ENCODE measurements at places on chromosomes 1 and 21.

GRCh38 chr1:53260631-53261247 is 22.4 kb upstream of the MAGOH start:
- peaks cover 3% of the 10 kb centered on the region for H3K36me3 ChIP-seq
- no peak for DNase-seq
- no peaks in the 10 kb centered on the region for H3K4me1 ChIP-seq

GRCh38 chr1:76343356-76343755 is 268.8 kb downstream of the ST6GALNAC3 start:
- no peak overlapping the region for H3K27ac ChIP-seq
- DNase-seq: no peak
- H3K4me1 ChIP-seq: peaks cover 2% of the 10 kb centered on the region

GRCh38 chr1:217331698-217332097 is 299.2 kb downstream of the GPATCH2 start:
- no peaks in the 10 kb centered on the region for H3K27me3 ChIP-seq
- H3K4me1 ChIP-seq: peaks cover 7% of the 10 kb centered on the region
- peak; percentile 33 for DNase-seq
- no peaks in the 10 kb centered on the region for H3K36me3 ChIP-seq
- no peak overlapping the region for H3K4me3 ChIP-seq

DNA sequence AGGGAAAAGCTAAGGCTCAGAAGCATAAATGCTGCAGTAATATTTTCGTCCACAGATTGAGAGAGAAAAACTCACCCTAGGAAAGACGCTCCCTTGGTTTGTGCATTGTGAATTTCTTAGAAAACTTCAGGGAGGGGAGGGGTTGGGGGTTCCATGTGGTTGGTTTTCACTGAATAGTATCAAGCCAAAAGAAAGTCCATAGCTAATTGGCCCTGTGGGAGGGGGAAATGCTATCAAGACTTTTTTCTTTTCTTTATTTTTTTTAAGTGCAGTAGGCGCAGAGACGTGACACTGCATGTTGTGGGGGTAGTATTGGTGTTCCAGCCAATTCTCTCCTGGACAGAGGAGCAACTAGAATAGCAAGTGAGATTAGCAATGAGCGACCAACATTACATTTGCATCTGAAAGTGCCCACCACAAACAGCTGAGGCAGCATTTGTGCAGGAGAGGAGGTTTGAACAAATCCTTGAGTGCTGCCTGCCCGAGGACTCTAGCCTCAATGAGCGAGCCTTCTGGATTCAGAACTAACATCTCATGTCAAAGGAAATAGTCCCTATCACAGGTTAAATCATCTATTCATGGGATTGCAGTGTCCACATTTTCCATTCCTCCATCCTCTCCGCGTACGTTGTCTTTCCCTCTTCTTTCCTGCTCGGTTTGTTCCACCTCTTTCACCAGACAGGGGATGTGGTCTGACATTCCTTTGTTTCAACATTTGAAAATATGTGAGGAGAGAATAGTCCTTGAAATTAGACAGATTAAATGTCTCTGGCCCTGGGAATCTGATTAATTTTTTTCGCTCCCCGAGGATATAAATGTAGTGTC is 118.0 kb upstream of the MARK1 start:
- H3K4me1 ChIP-seq: no peaks in the 10 kb centered on the region
- H3K36me3 ChIP-seq: no peaks in the 10 kb centered on the region
- H3K4me3 ChIP-seq: no peak overlapping the region
- H3K27ac ChIP-seq: no peak overlapping the region
